ENCODE measurements at places on chromosomes 5 and 9.

DNA sequence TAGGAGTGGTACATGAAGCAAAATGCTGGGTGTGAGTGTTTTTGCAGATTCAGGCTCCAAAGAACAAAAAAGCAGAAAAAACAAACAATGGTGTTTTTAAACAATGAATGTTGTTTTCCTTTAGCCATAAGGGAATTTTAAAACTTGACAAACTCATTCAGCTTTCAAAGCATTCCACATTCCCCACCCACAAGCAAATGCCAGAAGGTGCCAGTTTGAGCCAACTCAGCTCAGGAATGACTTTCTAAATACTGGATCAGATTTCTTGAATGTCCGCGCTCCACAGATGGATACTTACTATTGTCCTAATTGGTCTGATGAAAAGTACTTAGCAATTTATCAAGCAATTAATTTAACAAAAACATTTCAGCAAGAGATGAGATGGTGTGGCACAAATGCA, 12.9 kb upstream of the MOB3B start:
- DNase-seq: no peak

GRCh38 chr5:36717131-36717695, 110.8 kb downstream of the SLC1A3 start:
- DNase-seq: no peak

- no peak for DNase-seq
These were observed 1.5 kb downstream of the RASGRF2 start for GRCh38 chr5:80961376-80962281.

GRCh38 chr5:102223542-102224477, 72.3 kb downstream of the SLCO4C1 start:
- DNase-seq: peak; percentile 27

- no peak for DNase-seq
These were observed 10.8 kb downstream of the SEPTIN8 start for GRCh38 chr5:132766020-132766805.

DNA sequence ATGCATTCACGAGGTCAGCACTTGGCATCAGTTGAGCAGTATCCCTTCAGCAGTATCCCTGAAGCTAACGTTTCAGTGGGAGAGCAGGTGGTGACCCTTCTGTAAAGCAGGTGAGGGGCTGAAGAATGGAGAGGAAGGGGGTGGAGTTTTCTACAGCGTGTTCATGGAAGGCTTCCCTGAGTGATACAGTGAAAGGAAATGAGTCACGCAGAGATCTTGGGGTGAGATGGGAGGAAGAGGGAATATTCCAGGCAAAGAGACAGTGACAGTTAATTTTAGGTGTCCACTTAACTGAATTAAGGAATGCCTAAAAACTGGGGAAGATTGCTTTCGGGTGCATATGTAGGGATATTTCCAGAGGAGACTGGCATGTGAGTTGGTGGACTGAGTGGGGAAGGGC, 25.7 kb downstream of the TAS2R1 start:
- no peak for DNase-seq

DNA sequence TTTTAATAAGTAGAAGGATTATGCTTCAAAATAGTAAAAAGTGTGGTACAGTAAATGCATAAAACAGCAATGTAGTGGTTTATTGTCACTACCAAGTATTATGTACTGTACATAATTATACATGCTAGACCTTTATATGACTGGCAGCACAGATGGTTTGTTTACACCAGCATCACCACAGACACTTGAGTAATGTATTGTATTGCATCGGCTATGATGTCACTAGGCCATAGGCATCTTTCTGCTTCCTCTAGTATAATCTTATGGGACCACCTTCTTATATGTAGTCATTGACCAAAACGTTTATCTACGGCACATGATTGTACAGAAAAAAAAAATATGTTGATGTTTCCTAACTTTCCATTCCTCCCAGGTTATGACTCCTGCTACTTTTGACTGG, 31.9 kb upstream of the SSBP2 start:
- no peak for DNase-seq

DNA sequence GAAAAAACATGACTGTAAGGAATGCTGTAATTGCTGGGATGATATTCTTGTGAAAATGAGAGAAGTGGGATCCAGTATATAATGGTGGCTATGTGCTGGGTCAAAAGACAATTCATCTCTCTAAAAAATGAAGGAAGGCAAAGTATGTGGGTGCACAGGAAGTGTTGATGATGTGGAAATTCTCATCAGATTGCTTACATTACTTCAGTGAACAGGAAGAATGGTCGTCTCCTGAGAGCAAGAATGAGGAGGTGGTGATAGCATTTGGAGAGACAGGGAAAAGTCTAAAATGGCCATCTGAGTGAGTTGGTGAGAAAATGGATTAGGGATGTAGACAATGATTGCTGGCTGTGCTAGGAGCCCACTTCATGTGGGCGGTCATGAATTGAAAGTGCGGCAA, 253.5 kb upstream of the NREP start:
- no peak for DNase-seq

DNA sequence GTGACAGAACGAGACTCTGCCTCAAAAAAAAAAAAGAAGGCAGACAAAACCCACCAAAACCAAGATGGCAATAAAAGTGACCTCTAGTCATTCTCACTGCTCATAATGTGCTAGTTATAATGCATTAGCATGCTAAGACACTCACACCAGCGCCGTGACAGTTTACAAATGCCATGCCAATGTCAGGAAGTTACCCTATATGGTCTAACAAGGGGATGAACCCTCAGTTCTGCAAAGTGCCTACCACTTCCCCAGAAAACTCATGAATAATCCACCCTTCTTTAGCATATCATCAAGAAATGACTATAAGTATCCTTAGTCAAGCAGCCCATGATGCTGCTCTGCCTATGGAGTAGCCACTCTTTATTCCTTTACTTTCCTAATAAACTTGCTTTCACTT, 4.7 kb upstream of the BICD2 start:
- DNase-seq: no peak

DNA sequence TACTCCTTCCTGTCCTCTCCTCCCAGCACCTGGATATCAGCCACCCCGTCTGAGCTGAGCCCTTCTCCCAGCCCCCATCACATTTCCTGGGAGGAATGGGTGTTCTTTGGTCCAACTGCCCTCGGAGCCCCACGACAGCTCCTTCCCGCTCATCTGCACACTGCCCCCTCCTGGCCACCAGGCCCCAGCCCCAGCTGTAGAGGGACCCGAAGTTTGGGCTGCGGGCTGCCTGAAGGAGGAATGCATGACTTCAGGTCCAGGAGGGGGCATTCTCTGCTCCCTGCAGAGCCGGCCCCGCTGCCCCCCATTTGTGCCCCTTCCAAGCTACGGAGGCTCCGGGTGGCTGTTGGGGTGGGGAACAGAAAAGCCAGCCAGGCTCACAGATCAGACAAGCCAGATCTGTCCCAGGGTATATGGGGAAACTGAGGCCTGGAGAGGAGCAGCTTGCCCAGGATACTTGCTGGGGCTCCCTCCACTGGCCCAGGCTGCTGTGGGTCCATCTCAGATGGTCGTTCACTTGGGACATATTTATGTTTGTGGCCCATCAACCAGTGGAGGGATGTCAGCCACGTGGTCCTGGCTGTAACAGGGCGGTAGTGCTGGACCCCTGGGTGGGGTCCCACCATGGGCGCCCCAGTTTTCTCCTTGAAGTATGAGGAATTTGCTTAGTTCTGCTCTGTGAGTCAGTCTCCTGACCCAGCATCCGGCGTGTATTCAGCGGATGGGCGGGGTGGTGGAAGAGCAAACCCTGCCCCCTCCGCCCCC, 33.1 kb downstream of the DAB2IP start:
- no peak for DNase-seq

DNA sequence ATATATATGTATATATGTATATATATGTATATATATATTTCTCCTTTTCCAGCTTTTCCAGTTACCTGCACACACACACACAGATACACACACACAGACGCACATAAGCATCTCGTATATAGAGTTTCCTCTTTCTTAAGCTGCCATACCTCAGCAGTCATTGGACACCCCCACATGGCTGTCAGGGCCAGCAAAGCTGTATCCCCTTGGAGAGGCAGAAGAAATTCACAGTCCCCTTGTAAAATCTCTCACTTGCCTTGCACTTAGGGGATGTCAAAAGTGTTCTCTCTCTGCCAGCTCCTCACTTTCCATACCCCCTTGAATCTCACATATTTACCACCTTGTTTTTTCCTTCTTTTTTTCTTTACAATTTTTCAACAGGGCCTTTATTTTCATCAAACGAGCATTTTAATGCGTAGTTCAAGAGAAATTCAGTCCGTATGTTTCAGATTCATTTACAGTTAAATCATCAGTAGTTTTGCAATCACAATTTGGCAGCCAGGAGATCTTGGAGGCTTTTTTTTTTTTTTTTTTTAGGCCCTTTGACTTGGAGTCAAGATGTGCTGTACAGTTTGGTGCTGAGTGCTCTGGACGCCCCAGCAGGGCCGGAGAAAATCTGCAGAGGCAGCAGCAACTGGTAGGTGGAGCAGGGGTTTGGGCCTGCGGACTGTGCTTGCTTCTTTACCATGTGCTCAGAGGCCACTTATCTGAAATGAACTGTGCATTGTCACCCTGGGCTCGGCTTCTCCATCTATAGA, 244.9 kb upstream of the KLF4 start:
- DNase-seq: no peak

GRCh38 chr5:1734908-1735289, 64.7 kb downstream of the MRPL36 start:
- no peak for DNase-seq

- DNase-seq: no peak
These were observed 5.0 kb upstream of the C5orf24 start for GRCh38 chr5:134840811-134841210.

GRCh38 chr9:18007621-18008020, 428.8 kb downstream of the SH3GL2 start:
- DNase-seq: no peak

GRCh38 chr5:173453167-173453566, 125.0 kb upstream of the STC2 start:
- no peak for DNase-seq

DNA sequence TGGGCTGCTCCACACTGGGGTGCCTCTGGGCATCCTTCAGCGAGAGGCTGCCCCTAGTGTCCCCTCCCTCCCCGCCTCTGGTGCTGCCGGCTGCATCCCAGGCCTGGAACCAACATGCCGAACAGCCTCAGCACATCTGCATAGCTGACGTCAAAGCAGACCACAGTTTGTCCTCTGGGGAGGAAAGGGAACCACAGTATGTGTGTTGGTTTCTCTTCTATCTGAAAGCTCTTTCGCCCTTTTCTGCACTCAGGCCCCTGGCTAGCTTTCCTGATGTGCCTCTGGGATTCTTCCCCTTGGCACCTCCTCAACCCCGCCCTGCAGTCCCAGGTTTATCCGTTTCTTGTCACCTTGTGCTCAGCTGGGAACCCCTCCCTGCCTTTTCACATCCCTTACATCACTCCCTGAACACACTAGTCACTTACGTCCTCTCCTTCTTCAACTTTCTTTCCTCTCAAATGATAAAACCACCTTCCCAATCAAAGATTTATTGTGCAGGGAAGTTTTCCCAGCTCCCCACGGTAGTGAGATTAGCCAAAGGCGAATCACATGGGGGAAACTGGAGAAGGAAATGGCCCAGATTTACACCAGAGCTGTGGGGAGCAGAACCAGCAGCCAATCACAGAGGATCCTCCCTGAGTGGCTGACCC, 35.5 kb upstream of the B4GALT1 start:
- DNase-seq: peak; percentile 90

DNA sequence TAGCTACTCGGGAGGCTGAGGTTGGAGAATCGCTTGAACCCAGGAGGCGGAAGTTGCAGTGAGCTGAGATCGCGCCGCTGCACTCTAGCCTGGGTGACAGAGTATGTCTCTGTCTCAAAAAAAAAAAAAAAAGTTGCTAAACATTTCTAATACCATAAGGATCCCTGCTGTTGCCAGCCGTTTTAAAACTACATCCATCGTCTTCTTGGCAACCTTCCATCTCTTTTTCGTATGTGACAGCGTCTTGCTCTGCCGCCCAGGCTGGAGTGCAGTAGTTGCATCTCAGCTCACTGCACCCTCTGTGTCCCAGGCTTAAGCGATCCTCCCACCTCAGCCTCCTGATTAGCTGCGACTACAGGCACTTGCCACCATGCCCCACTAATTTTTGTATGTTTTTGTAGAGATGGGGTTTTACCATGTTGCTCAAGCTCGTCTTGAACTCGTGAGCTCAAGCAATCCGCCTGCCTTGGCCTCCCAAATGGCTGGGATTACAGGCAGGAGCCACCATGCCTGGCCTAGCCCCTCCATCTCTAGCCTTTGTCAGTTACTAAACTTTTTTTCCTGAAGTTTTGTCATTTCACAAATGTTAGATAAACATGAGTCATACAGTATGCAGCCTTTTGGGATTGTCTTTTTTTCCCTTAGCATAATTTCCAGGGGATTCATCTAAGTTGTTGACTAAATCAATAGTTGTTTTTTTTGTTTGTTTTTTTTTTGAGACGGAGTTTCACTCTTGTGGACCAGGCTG, 13.5 kb downstream of the NSD1 start:
- DNase-seq: no peak

GRCh38 chr5:105687493-105687892, 1983.2 kb downstream of the EFNA5 start:
- DNase-seq: no peak

GRCh38 chr5:173953528-173954090, 35.4 kb upstream of the C5orf47 start:
- DNase-seq: no peak

GRCh38 chr9:70962761-70963440, 158.5 kb downstream of the TRPM3 start:
- DNase-seq: no peak

GRCh38 chr9:89473762-89474469, 24.0 kb downstream of the SEMA4D start:
- DNase-seq: no peak

DNA sequence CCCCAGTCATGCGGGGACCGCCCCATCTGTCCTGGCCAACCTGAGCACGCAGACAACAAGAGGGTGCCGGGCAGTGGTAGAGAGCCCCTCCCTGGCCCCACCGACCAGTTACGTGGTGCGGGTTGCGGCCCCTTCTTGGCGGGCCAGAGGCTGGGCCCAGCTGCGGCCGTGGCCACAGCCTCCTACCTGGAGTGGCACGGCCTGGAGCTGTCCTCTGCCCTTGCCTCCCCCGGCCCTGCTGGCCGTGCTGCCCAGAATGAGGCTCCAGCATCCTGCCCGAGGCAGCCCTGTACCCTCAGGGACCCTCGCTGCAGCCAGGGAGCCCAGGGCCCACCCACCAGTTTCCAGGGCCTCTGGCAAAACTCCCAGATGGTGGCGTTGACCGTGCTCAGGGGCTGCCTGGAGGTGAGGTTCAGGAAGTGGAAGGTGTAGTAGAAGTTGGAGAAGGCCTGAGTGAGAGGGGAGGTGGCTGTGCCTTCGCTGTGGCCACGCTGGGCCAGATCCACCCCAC, 5.7 kb downstream of the ENTPD8 start:
- DNase-seq: no peak

GRCh38 chr5:76445830-76446229, 42.7 kb downstream of the IQGAP2 start:
- no peak for DNase-seq

GRCh38 chr9:123642291-123643278, 286.6 kb downstream of the CRB2 start:
- no peak for DNase-seq

DNA sequence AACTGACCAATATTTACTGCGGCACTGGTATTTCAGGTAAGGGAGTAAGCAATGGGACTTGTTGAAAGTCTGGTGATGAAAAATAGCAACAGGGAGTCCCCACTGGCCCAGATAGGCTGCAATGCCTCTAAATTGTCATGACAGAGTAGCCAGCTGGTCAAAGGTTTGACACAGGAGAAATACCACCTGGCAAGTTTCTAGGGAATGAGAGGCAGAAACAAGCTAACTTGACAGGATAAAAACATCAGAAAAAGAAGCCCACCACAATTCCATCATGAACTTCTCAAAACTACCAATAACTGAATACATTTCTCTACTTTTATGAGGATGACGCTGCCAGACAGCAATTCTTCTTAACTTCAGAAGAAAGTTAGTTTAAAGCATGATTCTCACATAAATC, 99.8 kb downstream of the STRBP start:
- no peak for DNase-seq
